ENCODE measurements at places on chromosomes 1 and 21. TPM values are rescaled to one million over a fixed set of nuclear protein-coding genes. Genes with fewer than 3 reads are reported as not detected.

Gene DAB1
- 1.9 TPM for total RNA-seq

Gene FASLG
- total RNA-seq, result 1.2 TPM

Gene NR0B2
- 2.2 TPM for total RNA-seq

Gene DRAXIN
- total RNA-seq, result 0.24 TPM

Gene FCRL4
- total RNA-seq, result not detected

Gene LYPD8
- not detected for total RNA-seq

Gene SHISAL2A
- 1.6 TPM for total RNA-seq

Gene KRTAP13-4
- not detected for total RNA-seq

All from lower lobe of right lung (tissue), 2 donors.